ENCODE measurements at places on chromosomes 6 and 20.

DNA sequence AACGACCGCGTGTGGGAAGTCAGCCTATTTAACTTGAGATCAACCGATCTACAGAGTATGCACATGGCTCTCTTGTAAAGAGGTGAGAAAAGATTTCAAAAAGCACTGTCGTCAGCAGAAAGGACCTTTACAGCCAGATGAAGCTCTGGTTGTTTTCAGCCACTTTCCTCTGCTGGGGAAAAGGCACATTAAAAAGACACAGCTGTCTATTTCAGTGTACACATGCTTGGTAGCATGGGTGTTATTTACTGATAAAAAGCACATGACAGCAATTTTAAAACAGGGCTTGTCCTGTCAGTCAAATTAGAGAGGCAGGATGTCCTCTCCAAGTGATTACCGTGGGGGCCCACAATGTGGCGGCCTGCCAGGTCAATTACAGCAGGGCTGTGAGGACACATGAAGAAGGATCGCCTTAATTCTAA, 188.9 kb downstream of the PRKN start:
- no peak for DNase-seq

GRCh38 chr20:24309596-24309995, 159.8 kb upstream of the SYNDIG1 start:
- no peak for DNase-seq

DNA sequence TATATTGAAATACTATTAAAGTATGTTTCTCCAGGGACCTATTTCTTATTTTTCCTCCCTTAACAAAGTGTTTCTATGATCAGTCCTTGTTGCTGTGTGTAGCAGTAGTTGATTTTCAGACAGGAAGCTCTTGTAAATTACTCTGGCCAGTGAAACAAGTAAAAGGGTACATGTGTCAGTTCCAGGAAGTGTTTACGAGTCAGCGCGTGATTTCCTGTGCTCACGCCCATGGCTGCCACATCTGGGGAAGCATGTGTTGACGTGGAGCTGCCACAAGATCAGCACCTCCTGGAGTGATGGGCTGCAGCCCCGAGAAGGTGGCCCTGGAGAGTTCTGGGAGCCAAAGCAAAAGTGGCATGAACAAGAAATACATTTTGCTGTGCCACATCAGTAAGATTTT, 38.6 kb upstream of the GGTLC1 start:
- DNase-seq = peak; percentile 35

DNA sequence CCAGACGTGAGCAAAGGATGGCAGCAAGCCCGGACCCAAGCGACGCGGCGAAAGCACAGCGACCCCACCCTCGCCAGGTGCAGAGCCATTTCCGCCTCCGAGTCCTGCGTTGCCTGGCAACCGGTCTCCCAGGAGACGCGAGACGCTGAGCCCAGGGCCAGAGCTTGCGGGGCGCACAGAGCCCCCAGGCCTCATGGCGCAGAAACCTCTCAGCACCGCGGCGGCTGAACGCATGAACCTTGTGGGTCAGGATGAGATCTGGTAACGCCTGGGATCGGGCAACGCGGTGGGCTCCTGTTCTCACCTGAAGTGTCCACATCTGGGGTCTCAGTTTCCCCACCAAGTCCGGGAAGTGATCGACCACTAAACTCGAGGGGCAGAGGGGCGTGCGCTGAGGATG, 77.7 kb downstream of the ANKRD60 start:
- no peak for DNase-seq

DNA sequence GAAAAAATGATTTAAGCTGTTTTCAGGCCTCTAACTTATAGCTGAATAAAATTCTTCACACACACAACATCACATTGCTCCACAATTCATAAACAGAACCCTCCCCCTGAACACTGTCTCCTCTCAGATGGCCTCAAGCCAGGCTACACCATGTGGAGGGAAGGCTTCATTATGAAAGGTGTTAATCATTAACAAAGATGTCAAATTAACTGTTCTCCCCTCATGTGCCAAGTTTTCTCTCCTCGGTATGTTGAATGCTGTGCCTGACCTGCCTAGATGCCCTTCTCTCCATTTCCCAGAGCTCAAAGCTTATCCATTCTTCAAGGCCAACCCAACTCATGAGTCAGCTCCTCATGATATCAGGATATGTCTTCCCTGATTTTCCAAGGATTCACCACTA, 210.4 kb downstream of the GMDS start:
- DNase-seq = no peak

DNA sequence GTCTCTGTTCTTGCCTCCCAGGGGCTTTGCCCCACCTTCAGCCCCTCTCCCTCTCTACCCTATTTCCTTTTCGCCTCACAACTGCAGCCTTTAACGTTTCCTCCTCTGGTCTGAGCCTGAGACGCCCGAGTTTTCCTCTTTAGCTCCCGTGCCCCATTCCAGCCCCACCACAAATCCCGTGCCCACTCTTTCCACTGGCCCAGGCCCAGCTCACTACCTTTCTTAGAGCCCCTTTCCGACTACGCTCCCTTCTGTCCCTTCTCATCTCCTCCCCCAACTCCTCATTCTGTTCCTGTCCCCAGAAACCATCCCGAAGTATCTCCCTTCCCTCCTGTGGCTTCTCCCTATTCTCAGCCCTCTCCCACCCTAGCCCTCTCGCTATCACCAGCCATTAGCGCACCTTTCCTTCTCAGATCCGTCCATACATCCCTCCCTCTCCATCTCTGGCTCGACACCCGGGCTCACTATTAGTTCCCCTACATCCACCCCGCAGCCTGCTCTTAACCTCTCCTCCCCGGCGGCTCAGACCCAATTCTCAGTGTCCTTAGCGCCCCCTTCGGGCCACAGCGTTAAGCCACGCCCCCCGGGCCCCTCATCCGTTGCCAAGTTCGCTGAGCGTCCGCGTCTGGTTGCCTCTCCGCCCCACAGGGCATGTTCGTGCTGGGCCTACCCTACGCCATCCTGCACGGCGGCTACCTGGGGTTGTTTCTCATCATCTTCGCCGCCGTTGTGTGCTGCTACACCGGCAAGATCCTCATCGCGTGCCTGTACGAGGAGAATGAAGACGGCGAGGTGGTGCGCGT, 2.7 kb downstream of the SLC32A1 start:
- DNase-seq = no peak

- DNase-seq = no peak
Observed at GRCh38 chr6:129575378-129576118, 134.4 kb downstream of the ARHGAP18 start.

DNA sequence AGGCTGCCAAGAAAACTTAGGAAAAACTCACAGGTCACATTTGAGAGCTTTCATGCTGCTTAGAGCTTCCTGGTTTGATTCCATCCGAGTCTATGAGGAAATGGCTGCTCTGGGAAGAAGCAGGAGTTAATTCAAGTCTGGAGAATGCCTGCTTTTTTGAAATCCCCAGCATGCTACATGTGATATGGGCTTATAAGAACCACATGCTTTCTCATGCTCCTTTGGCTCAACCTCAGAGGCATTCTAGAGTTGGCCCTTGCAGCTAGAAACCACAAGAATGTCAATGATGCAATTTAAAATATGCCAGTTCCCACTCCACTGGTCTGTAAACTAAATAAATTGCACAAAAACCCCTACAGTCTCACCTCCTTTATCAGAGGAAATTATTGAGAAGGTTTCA, 142.9 kb upstream of the OLIG3 start:
- no peak for DNase-seq

GRCh38 chr20:40681684-40682083, 7.4 kb downstream of the MAFB start:
- no peak for DNase-seq

DNA sequence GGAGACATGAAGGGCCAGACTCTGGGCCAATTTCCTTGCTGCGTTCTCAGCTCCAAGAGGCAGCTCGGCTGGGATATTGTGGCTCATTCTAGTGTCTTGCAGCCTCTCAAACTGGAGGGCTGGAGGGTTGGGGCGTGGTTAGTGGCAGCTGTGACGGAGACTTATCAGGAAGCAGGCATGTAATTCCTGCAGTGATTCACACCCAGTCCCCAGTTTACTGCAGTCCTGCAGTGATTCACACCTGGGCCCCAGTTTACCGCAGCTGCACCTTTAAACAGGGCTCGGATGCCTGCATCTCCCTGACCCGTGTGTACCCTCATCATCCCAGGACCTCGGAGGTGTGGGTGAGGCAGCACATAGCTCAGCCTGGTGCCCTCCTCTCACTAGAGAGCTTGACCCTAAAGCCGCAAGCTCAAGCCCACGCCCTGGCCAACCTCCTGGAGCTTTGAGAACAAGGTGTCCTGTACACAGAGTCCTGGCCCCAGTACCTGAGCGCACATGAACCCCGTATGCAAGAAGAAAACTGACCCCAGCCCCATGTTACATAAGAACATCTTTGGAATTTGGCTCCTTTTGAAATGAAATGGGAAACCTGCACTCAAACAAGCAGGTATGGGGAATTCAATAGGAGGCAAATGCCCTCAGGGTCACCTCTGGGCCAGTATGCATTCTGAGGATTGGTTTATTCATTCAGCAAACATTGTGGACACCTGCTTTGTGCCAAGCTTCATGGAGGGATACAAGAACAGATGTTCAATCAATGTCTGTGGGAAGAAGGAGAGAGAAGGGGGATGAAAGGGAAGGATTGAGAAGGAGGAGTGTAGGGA, 55.3 kb upstream of the FAM83D start:
- DNase-seq = no peak

GRCh38 chr6:110646419-110646698, 168.9 kb downstream of the CDK19 start:
- no peak for DNase-seq

GRCh38 chr6:154388803-154389202, 32.2 kb upstream of the IPCEF1 start:
- DNase-seq = no peak

GRCh38 chr6:117449549-117450439, 24.1 kb upstream of the ROS1 start:
- peak; percentile 34 for DNase-seq

- no peak for DNase-seq
Observed at GRCh38 chr6:34969662-34970265, 80.7 kb downstream of the ANKS1A start.

DNA sequence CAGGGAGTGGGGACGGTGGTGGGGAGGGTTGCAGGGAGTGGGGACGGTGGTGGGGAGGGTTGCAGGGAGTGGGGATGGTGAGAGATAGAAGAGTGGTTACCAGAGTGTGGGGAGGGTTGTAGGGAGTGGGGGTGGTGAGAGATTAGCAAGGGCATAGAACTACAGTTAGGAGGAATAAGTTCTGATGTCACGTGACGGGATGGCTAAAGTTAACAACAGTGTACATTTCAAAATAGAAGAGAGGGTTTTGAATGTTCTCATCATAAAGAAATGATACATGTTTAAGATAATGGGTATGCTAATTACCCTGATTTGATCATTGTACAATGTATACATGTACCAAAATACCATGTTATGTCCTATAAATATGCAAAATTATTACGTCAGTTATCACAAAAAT, 57.6 kb upstream of the FRMD1 start:
- no peak for DNase-seq

GRCh38 chr6:2738373-2738979, 12.2 kb downstream of the MYLK4 start:
- DNase-seq = no peak

GRCh38 chr6:154406301-154406700, 49.7 kb upstream of the IPCEF1 start:
- no peak for DNase-seq

DNA sequence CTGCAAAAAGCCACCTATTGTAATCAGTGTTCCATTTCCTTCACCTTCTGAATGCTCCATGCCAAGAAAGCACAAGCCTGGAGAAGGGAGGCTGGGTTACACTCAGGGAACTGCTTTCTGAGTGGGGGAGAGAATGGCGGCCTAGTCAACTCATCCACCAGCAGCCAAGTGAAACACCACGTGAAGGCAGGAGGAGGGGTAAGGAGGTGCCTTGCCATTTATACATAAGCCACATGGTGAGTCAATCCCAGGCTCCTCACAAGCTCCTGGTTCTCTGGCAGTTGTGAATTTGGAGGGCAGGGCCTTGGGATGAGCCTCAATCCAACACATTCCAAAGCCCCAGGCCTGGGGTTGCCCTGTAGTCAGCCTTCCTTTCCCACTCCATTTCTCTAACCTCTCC, 149.4 kb downstream of the CD24 start:
- DNase-seq = no peak

DNA sequence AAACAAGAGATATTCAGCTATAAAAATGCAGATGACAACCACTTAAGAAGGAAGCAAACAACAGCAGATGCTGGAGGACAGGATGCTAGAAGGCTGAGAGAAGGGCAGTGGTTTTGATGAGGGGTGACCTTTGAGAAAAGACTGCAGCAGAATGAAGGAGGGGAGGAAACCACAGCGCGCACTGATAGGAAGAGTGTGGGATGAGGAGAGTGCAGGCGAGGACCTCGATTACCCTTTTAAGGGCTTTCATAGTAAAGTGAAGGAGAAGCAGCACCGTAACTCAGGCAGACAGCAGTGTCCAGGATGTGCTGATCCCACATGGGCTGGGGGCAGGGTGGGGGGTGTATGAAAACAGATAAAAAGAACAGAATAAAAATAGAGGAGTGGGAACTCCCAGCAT, 19.2 kb downstream of the ZBTB2 start:
- no peak for DNase-seq

DNA sequence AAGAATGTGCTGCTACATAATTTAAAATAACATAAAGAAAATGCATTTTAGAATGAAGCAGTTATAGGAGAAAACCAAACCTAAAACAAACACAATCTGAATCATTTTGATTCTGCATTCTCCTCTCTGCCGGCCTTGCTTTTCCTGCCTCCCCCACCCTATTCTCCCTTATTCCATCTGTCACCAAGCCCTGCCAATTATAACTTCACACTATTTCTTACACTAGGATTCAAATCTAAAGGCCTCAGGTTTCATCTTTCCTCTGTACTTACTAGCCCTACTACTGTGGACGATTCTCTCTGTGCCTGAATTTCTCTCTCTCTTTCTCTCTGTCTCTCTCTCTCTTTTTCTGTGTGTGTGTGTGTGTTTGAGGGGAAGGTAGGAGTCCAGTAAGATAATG, 18.7 kb upstream of the PRIM2 start:
- DNase-seq = no peak

- DNase-seq = no peak
Observed at GRCh38 chr20:60869625-60870024, 382.4 kb upstream of the CDH4 start.
